ENCODE measurements at places on chromosomes 2 and 18. TPM values are rescaled to one million over a fixed set of nuclear protein-coding genes. Genes with fewer than 3 reads are reported as not detected.

DNA sequence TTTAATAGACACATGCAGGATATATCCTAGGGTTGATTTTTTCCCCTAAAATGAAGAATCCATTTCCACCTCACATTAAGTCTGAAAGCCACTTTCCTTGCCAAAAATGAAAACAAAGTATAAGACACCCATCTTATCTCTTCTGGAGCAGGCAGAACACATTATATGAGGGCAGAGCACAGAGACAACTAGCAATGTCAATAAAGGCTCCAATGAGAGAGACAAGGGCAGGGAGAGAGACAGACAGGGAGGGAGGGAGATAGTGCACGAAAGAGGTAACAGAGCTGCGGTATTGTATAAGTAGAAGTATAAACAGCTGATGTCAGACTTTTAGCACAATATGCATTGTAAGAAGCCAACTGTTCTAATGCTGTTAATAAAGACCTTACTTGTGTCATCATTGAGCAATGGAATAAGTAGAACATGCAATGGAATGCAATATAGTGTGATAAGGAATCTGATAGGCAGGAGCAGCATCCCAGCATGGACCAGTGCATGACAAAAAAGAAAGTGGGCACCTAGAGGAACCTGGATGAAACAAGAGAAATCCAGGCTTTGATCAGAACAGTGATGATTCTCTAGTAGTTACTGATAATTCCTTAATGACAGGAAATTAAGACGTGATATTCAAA is 150.6 kb upstream of the TCF4 start:
- no peak for DNase-seq

The PROC gene
- 0.64 TPM for total RNA-seq

DNA sequence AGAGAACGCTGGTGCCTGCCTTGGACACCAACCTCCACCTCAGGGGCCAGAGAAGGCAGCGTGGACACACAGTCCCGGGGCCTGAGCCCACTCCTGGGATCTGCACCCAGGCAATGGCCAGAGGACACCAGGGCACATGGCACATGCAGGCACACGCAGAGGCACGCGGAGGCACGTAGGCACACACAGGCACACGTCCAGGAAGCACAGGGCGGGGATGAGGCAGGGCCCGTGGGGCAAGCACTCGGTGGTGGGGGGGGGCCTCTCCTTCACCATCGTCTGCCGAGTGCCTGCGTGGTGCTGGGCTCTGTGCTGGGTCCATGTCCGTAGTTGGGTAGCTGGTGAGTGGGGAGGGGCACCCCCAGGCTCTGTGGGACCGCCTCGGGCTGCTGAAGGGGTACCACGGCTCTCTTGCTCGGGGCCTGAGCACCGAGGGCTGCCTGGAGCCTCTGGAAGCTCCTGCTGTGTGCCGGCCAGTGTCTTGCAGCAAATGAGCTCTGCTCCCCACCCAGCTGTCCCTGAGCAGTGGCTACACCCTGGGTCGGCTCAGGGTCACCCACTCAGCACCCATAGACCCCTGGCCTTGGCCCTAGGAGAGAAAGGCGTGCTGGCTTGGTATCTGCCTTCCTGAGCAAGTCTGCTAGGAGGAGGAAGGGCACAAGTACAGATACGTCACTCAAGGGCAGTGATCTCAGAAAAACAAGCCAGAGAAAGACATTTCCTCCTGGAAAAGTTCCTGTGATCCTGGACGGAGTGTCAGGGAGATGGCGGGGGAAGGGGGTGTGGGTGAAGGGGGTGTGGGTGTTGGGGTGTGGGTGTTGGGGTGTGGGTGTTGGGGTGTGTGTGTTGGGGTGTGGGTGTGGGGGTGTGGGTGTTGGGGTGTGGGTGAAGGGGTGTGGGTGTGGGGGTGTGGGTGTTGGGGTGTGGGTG is 26.4 kb downstream of the RTP5 start:
- DNase-seq, result no peak

DNA sequence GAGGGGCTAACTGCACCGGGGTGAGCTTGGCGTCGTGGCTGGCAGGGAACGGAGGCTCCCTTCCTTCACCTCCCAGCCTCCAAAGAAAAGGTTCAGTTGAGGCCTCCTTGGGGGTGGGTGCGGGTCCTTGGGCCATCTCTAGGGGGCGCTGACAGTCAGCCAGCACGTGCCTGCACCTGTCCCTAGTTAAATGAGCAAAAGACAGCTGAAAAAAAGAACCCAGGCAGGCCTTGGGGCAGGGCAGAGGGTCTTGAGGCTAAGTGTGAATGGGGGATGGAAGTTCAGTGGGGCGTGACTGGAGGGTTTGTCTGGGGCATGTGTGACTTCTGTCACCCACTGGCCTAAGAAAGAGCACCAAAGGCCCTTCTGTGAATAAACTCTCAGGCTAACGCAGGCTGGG is 56.4 kb downstream of the ZFP36L2 start:
- DNase-seq, result no peak

GRCh38 chr2:234710587-234710986 is 213.7 kb upstream of the ARL4C start:
- DNase-seq, result no peak

All from M059J (cell line).